Iris pigment epithelial cell (primary cell): ENCODE measurements at places on chromosomes 11 and 22.

DNA sequence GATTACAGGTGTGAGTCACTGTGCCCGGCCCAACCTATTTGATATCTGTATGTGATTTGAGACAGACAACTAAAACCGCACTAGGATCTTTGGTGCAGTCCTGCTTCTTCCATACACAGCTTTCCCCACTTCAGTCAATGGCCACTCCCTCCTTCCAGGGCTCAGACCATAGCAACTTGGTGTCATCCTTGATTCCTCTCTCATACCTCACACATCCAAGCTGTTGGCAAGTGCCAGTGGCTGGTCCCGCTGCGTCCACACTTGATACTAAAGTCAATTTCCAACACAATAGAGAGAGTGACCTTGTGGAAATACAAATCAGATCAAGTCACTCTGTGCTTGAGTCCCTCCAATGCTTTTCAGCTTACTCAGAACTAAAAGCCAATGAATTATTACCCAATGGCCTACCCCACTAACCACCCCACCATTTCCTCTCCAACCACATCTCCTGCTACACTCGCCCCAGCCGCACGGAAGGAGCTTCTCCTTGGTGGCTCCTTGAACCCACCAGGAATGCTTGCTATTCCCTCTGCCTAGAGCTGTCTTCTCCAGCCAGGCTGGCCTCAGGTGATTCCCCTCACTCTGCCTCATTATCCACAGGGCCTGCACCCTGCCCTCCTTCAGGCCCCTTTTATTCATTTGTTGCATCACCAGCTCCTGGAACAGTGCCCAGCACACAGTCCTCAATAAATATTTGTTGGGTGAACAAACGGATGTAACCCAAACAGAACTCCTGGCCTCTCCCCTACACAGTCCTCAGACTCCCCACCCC is 12.9 kb downstream of the ABTB2 start:
- DNase-seq = peak; percentile 92

DNA sequence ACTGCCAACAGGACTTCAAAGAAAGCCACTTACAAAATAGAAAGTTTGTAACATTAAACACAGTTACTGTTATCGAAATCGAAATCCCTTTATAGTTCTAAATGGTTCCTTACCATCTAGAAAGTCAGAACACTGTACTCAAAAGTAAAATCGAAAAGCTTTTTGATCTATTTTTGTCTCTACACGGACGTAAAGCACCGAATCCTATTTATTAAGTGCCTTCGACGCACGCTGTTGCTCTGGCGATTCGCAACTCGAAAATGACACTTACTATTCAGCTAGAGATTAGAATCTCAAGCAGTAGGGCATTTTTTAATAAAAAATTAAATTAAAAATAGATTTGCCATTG is 78.3 kb downstream of the LARGE1 start:
- no peak for DNase-seq

DNA sequence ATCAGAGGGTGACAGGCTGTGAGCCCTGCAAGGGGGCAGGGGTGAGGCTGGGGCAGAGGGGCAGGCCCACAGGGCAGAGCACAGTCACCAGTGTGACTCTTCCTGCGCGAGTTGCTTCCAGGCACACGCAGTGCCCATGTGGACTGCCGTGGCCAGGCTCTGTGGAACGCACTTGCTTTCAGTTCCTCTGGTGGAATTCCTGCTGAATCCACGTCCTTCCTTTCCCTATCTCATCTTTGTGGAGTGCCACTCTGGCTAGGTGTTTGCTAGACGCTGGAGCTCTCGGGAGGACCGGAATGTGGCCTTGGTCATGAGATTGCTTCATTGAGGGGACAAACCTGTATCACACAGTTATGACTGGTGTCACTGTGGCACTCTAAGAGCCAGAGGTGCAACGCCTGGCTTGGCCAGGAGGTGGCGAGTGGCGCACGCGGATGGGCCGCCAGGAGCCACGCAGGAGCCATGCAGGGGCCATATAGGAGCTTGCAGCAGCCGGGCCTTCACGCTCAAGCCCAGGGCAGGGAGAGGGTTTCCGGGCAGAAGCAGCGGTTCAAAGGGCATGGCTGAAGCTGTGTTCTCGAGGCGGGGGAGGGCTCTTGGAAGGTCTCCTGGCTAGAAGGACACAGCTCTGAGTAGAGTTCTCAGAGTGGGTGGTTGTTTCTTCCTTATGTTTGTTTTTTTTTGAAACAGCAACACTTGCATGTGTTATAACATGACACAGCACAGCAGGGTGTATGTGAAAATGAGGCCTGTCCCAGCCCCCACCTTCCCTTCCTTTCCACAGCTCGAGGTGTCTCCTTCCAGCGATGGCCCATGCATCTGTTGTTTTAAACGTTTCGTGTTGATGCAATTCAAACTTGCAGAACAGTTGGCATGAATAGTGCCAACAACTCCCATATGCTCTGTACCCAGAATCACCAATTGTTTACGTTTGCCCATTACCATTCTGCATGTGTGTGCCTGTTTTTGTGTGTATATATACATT is 36.2 kb downstream of the TBC1D22A start:
- peak; percentile 67 for DNase-seq

DNA sequence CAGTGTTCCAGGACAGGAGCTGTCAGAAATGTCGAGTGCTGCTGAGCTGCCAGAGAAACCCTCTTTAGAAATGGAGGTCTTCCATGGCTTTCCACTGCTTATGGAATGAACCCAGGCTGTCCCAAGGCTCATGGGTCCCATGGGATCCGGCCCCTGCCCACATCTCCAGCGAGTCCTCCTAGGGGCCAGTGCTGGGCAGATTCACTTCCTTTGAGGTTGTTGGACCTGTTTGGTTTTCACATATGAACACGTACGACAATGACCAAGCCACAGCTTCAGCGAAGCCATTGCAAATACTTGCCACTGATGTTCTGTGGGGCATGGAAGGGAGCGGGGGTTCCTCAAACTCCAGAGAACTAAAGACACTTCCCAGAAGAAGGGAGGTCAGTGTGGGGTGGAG is 483.3 kb downstream of the TBC1D22A start:
- no peak for DNase-seq

- no peak for DNase-seq
Measured at GRCh38 chr11:108313444-108313843, 90.6 kb downstream of the ATM start.

DNA sequence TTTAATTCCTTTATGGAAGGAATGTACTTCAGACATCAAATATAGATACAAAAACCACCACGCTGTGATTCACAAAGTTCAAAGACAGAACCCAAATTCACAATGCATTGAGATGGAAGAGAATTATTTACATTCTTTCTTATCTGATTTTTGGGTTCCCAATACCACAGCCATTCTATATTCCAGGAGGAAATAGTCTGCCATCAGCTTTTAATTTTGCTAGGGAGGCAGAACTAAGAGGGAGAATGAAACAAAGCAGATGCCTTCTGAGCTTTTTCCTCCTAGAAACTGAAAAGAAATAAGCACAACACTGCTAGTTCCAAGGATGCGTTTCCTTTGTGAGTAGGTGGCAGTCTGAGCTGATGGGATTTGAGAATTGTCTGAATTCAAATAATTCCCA is 283.0 kb upstream of the NARS2 start:
- DNase-seq = no peak

- no peak for DNase-seq
Measured at GRCh38 chr11:1881442-1882264, 10.0 kb downstream of the PRR33 start.

- DNase-seq = no peak
Measured at GRCh38 chr22:30879415-30879797, 89.2 kb downstream of the MORC2 start.

DNA sequence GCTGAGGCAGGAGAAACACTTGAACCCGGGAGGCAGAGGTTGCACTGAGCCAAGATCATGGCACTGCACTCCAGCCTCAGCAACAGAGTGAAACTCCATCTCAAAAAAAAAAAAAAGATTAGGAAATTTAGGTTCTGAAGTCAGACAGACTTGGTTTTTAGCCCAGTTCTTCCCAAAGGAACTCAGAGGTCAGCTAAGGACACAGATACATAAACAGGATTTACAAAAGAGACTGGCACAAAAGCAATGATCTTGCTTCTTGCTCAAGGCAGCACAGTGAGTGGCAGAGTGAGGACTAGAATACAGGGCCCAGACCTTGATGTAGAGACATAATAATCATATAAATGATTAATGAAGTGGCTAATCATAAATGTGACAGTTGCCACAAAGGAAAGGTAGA is 25.4 kb upstream of the RRAS2 start:
- DNase-seq = peak; percentile 20

DNA sequence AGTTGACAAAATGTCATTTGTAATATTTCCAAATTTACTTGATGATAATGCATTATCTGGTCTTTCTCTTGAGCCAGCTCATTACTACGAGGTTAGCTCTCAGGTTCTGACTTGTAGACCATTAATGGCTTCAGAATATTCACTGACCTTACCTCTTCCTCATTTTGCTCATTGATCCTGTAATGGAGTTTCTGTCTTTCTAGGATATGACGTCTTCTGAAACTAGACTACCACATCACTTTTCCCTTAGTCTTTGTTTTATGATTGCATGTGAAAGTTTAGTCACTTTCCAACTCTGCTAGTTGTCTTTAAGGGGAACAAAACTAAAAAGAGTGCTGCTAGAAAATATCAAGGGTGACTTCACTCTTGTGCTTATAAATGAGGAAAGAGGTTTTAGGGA is 697.6 kb downstream of the JRKL start:
- DNase-seq = no peak

- DNase-seq = no peak
Measured at GRCh38 chr11:22677153-22677903, 10.9 kb downstream of the GAS2 start.

DNA sequence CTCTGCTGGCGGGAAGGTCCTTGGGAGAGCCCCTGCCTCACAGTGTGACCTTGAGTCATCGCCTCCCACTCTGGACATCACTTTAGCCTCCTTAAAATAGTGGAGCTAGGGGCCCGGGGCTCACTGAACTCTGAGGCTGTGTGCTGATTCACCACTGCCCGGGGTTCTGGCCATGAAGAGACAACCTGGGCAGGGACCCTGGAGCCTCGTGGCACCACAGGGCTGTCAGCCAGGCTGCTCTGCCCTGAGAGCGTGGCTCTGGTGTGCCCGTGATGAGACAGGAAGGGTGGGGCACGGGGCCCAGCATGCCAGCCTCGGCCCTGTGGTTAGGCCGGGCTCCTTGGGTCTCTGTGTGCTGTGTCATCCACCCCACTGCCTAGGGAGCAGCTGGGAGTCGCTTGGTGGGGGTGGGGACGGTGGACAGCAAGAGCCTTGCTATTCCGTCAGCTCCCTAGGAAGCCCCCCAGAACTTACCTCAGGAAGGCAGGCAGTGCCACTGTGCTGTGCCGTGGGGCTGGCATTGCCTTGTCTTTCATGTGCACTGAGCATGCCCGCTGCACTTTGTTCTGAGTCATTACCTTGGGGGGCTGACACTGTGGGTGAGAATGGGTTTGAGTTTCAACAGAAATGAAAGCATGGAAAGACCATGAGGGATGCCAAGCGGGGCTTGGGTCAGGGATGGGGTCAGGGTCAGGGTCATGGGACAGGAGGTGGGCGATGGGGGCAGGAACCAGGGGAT is 31.7 kb downstream of the TPCN2 start:
- DNase-seq = peak; percentile 26

GRCh38 chr22:34111210-34111824 is 191.0 kb upstream of the LARGE1 start:
- peak; percentile 12 for DNase-seq

- DNase-seq = peak; percentile 74
Measured at GRCh38 chr11:68038718-68039525, at the start of gene TCIRG1. Gene TCIRG1, plus strand, starts transcription at chr11:68039025. Its CDS starts 2,247 bp downstream, at chr11:68041272.
